ENCODE measurements at places on chromosomes 12 and 14. TPM values are rescaled to one million over a fixed set of nuclear protein-coding genes. Genes with fewer than 3 reads are reported as not detected.

The HELB gene
- 0.79 TPM for total RNA-seq

DNA sequence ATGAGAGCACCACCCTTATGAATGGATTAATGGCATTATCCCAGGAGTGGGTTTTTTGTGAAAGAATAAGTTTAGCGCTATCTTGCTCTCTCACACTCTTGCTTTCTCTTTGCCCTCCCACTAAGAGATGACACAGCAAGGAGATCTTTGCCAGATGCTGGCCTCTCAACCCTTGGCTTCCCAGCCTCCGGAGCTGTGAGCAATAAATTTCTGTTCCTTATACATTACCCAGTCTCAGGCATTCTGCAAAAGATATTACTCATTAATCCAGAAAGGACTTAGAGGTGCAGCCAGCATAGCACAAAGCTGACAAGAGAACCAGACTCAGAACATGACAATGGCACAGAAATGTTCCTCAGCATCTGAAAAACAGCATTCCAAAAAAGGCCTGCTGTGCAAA, 190.6 kb downstream of the ITPR2 start:
- DNase-seq: no peak

GRCh38 chr12:94198469-94198868, 50.1 kb downstream of the PLXNC1 start:
- DNase-seq: no peak

DNA sequence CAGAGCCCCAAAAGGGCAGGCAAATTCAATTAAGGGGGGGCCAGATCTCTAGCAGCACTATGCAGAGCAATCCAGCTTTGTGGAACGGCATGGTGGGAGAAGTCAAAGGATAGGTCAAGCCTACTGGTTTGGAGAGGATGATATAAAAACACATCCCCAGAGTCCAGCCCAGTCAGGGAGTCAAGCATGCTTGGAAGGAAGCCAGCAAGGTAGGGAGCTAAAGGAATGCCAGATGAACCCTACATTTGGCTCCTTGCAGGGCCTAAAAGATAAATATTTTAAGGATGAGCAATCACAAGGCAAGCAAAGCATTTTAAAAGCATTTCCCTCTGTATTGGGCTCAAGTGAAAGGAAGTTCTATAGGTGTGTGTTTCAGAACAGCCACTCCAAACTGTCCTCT, 21.4 kb downstream of the KCTD10 start:
- DNase-seq: no peak

- no peak for DNase-seq
Measured at GRCh38 chr12:275812-276211, 13.2 kb upstream of the SLC6A13 start.

GRCh38 chr12:114691763-114692185, 7.8 kb upstream of the TBX3 start:
- no peak for DNase-seq

- DNase-seq: no peak
Measured at GRCh38 chr12:93237235-93237915, 140.3 kb upstream of the NUDT4 start.

DNA sequence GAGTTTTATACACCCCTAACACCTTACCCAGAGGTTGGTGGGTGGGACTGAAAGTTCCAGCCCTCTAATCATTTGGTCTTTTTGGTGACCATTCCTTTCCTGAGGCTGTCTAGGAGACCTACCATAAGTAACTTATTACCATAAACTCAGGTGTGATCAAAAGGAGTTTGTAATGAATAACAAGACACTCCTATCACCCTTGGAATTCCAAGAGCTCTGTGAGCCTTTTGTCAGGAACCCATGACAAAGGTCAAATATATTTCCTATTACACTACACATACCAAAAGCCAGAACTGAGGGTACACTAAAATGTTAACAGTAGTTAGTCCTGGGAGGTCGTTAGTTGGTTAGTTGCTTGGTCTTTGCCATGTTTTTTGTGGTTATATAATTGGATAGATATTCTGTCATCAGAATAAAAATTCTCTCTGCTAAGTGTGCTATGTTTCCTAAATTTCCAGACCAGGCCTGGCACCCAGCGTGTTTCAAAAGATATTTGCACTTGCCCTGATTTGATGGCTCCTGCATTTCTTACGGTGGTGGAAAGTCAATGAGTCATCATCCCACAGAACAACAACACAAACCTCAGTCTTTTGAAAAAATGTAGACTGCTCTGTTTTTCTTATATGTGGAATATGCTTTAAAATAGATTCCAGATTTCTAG, 27.0 kb upstream of the AKAP5 start:
- DNase-seq: peak; percentile 19

- DNase-seq: no peak
Measured at GRCh38 chr12:68292151-68292943, 38.9 kb upstream of the IL22 start.

DNA sequence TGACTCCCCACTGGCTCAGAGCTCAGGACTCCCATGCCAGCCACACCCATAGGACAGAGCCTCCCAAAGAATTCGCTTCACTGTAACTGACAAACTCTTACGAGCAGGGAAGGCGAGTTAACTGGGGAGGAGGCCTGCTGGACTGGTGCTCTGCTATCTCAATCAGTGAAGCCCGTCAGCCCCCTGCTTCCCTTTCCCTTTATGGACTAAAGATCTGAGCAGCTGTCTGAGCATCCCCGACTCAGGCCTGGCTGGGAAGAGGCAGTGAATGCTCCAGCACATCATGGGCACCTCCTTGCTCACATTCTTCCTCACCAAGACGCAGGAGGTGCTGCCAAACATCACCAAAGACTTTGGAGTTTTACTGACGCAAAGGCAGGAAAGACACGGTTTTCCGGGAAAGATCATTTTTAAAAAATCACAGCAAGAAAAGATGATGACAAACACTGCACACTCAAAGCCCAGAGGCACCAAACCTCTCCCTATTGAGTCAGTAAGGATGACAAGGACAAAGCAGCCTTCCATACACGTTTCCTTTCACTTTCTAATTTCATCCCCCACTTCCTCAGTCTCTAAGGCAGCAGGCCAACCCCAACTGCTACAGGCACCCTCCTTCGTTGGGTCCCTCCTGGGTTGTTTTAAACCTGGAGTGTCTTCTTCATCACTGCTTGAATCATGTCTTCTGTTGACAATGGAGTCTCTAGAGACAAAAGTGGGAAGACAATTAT, 45.0 kb upstream of the P2RX7 start:
- no peak for DNase-seq

DNA sequence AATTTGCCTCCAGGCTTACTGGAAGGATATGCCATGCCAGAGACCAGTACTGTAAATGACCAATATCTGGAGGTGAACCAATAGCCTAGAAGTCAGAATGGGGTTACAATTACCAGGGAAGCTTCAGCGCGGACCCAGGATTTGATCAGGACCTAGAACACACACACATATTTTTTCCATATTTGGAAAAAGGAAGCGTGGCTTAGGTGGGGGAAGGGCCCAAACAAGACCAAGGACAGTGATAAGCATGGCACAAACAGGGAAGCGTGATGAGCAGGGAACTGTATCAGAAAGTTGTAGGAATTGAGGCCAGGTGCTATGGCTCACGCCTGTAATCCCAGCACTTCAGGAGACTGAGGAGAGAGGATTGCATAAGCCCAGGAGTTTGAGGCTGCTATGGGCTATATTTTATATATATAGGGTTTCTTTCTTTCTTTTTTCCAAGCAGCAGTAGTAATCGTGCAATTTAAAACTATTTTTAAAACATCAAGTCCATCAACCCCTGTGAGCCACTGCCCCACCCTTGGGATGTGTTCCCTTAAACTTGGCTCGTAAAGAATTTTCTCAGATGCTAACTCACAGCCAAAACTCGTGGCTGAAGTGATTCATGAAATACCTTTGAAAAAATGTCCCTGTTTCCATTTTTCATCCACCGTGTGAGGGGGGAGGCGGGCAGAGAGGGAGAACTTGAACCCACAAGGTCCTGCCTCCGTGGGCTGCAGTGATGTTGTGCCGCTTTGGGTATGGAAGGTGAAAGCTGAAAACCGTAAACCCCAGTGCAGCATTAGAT, 16.7 kb downstream of the HRK start:
- no peak for DNase-seq

- DNase-seq: no peak
Measured at GRCh38 chr12:116876151-116876869, 4.9 kb downstream of the HRK start.

The KLRK1 gene
- total RNA-seq: not detected

The CNOT2 gene
- 187 TPM for total RNA-seq

The EFS gene
- total RNA-seq: not detected

- DNase-seq: no peak
Measured at GRCh38 chr12:10307630-10308029, at the start of gene KLRD1. Gene KLRD1, plus strand, starts transcription at chr12:10307870. Its CDS starts 208 bp downstream, at chr12:10308078.

GRCh38 chr14:94470311-94470710, 5.7 kb downstream of the SERPINA9 start:
- DNase-seq: no peak

DNA sequence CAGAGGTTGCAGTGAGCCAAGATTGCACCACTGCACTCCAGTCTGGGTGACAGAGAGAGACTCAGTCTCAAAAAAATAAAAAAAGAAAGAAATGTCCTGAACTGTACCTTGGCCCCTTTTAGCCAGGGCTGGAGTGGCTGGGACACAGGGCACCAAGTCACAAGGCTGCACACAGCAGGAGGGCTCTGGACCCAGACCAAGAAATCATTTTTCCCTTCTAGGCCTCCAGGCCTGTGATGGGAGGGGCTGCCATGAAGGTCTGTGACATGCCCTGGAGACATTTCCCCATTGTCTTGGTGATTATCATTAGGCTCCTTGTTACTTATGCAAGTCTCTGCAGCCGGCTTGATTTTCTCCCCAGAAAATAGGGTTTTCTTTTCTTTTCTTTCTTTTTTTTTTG, 5.1 kb upstream of the ACOT6 start:
- no peak for DNase-seq
